Umbilical cord (tissue), 2 donors: ENCODE measurements at places on chromosomes 4 and X. TPM values are rescaled to one million over a fixed set of nuclear protein-coding genes. Genes with fewer than 3 reads are reported as not detected.

The FNIP2 gene
- total RNA-seq = 69.3 TPM

The CYSLTR1 gene
- total RNA-seq = 8.2 TPM

The SLC25A43 gene
- 12.5 TPM for total RNA-seq

The RADX gene
- 6.7 TPM for total RNA-seq

The ELMOD2 gene
- 53.4 TPM for total RNA-seq

The APLN gene
- total RNA-seq = 1.2 TPM

The JCHAIN gene
- not detected for total RNA-seq

The EDNRA gene
- total RNA-seq = 35.4 TPM

The PRRG3 gene
- total RNA-seq = 0.24 TPM

The REELD1 gene
- not detected for total RNA-seq

The SPANXN3 gene
- not detected for total RNA-seq

The ZNF157 gene
- total RNA-seq = 0.96 TPM

The CLIC2 gene
- 0.96 TPM for total RNA-seq

The EXOC1 gene
- total RNA-seq = 51.3 TPM
